GM12891 (cell line): ENCODE measurements at places on chromosomes 6 and 20.

- no peak for DNase-seq
These were observed 254.7 kb upstream of the MOCS1 start for GRCh38 chr6:40188931-40189330.

GRCh38 chr6:66599541-66599940 lies 892.5 kb upstream of the EYS start:
- DNase-seq, result no peak

GRCh38 chr20:51899674-51900073 lies 97.4 kb upstream of the SALL4 start:
- no peak for DNase-seq

DNA sequence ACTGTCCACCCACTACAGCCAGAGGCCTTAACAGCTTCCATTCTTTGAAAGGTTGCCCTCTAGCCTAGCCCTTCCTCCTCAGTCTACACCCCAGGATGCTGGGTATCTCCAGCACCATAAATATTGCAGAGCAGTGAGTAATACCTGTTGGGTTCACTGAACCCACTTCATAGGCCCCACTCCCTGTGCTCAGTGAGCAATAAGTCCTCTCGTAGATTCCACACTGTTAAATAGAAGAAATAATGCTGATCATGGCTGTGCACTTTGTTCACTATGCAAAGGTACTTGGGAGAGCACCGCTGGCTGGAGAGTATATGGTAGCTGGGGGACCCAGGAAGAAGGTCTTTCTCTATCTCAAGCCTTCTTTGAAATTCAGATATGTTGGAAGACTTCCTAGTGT lies 87.3 kb downstream of the RSPH3 start:
- no peak for DNase-seq

DNA sequence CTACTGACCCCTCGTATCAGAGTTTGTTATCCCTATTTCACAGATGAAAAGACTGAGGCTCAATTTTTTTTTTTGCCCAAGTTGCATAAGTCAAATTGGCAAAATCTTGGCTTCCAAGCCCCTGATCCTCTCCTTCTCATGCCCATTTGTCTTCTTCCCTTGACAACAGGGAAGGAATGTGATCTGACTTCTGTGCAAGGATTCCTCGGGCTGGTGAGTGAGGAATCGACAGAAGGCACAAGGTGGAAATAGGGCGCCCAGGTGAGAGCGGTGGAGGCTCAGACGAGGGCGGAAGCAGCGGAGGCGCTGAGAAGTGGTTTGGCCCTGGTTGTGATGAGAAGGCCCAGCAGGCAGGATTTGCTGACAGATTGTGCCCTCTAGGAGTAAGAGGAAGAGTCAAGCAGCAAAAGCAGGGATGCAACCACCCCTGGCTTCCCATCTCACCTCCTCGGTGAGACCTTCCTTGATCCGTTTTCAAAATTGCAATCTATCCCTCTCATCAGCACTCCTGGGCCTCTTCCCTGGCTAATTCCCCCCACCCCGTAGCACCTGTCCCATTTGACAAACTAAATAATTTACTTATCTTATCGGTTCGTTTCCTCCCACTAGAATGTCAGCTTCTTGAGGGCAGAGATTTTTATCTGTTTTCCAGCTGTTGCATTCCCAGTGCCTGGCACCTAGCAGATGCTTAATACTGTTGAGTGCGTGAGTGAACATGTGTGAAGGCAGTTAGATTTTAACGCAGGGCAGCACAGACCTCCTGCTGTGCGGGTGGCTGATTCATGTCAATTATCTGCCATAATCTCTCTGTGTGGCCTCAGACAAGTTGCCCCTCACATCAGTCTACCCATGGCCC lies 3.7 kb upstream of the SIRPA start:
- DNase-seq, result no peak

DNA sequence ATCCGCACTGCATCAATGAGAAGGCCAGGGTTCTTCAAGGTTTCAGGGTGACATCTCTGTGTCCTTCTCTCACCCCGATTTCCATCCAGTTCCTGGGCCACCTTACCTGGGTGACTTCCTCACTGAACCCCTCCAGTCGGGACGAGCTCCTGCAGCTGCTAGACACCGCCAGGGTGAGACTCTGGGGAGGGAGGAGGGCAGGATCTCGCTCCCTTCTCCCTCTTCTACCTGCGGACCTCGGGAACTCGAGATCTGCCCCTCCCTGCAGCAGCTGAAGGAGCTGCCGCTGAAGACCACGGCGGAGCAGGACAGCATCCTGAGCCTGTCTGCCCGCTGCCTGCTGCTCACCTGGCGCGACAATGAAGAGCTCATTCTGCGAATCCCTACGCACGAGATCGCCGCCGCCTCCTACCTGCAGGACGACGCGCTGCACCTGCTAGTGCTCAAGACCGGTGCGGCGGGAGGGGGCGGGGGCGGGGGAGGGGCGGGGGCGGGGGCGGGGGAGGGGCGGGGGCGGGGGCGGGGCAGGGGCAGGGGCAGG lies 7.5 kb downstream of the CCM2L start:
- DNase-seq, result peak; percentile 53

DNA sequence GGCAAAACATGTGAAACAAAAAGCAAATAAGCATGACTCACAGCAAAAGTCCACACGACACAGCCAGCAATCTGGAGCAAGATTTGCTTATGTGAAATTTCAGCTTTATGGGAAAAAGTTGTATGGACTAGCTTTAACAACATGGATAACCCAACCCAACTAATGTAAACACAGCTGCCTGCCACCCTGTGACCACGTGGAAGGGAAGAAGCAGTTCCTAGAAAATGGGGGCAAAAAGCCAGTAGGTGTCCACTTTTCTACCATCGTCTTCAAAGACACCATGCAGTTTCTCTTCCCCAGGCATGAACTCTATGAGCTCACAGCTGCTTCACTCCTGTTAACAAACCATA lies 425.4 kb upstream of the RNF217 start:
- DNase-seq, result no peak

GRCh38 chr6:142879527-142879926 lies 65.4 kb downstream of the HIVEP2 start:
- DNase-seq, result no peak

- DNase-seq, result no peak
These were observed 1.7 kb upstream of the FAM50B start for GRCh38 chr6:3847521-3847920.

- no peak for DNase-seq
These were observed 18.0 kb upstream of the GGTLC1 start for GRCh38 chr20:24006626-24007025.

DNA sequence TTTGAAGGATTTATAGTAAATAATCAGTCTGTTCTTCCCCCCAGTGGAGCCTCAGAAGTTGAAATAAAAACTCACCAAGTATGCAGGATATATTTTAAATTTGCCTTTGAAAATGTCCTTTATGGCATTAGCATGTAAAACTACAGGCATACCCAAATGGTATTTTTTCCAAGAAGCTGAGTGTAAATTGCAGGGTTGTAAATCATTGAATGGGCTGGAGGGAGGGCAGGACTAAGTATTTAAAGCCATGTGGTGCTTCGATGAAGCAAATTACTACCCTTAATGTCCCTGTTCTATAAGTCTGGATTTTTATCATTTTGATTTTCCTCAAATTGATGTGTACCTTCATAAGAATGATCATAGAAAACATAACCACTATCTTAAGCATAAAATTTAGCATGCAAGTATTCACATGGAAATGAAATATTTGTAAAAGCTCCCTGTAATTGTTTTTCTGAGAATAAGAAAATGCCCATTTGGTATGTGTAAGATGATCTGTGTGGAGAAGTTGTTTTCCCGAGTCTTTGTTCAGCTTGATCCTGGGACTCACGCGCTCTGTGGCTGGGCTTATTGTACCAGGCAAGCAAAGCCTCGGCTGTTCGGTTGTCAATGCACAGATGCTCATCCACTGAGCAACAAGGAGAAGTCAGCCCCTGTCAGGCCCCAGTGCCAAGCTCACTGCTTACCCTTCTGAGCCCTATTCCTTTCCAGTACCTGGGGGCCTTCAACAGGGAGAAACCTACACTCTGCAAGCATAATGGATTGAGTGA lies 66.7 kb downstream of the CD164 start:
- DNase-seq, result no peak

GRCh38 chr6:78199044-78199443 lies 546.2 kb downstream of the MEI4 start:
- no peak for DNase-seq

DNA sequence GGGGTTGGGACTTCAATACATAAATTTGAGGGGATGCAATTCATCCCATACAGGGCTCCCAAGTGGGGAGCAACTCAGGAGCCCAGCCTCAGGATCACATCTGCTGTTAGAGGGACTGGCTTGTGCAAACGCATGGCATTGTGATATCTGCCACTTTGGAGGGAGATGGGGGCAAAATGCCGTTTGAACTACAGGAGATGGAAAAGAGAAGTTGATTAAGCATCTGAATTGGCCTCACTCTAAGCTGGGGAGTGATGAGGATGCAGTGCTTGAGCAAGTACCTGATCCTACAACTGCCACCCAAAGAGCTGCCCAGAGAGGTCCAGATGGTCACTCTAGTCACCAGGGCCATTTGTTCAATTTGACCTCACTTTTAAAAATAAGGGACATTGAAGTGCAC lies 2.0 kb downstream of the LY86 start:
- no peak for DNase-seq

GRCh38 chr20:24674921-24675605 lies 205.6 kb downstream of the SYNDIG1 start:
- no peak for DNase-seq

DNA sequence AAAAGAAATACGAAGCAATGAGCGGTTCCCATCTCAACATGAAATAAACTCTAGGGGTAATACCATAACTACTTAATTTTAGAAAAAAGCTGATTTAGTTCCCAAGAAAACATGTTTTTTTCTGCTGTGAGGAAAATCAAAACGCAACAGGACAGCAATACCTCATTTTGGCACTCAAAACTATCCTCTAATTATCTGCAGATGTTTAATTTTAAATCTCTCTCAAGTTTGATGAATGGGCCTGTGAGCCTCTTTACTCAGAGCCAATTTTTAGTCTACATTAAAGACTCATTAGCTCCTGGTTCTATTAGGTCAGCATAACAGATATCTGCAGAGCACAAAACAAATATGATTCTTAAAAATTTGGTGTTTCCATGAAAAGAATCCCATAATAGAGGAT lies 28.1 kb downstream of the RNF24 start:
- DNase-seq, result no peak

GRCh38 chr6:14732844-14733757 lies 512.8 kb upstream of the JARID2 start:
- no peak for DNase-seq
